ENCODE measurements at places on chromosomes 5 and 9. TPM values are rescaled to one million over a fixed set of nuclear protein-coding genes. Genes with fewer than 3 reads are reported as not detected.

- no peak for DNase-seq
Measured at GRCh38 chr5:99929067-99929805, 605.9 kb upstream of the FAM174A start.

DNA sequence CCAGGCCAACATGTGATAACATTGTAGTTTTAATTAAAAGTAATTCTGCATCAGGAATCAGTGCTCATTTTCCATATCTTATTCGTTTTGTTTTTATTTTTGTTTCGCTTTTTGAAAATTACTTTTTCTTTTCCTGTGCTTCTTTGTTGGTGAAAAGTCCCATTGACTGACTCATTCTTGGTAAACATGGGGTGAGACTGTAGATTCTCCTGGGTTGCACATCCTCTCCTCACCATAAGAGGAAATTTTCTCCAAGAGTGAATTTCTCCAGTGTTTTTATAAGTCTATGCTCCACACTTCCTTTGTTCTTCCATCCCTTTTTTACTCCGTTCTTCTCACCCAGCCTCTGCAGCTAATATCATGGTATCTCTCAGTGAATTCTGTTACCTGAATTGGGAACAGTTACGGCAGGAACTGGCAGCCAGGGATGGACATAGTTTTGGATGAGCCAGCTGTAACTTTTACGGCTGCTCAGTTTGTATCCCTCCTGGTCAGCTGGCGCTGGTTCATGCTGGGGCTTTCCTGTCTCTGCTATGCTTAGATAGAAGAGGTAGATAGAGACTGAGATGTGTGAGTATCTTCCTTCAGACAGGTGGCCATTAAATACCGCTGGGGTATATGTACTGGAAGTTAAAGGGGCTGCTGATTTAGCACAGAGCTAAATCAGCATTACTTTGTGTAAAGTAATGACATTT lies 80.0 kb downstream of the MAN2A1 start:
- no peak for DNase-seq

- DNase-seq = no peak
Measured at GRCh38 chr5:7518947-7519560, 123.1 kb downstream of the ADCY2 start.

The LCP2 gene
- total RNA-seq = 1.4 TPM

The MSANTD3 gene
- 67.5 TPM for total RNA-seq

DNA sequence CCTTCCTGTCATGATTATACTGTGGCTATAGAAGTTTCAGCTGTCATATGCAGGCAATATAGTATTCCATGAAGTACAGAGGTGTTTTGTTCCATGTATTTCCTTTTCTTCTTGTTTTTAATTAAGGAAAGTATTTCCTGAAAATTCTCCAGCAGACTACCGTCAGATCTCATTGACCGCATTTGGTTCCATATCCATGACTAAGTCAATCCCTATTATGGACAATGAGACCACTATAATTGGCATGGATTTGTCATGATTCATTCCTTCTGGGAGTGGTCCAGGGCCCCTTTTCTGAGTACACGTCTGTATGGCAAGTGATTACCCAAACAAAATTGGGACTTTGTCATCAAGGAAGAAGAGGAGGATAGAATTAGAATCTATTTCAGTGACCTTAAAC lies 283.2 kb upstream of the CLINT1 start:
- no peak for DNase-seq
